ENCODE measurements at places on chromosomes 1 and 21.

GRCh38 chr21:15498455-15498854 is 231.3 kb upstream of the USP25 start:
- no peak for DNase-seq

DNA sequence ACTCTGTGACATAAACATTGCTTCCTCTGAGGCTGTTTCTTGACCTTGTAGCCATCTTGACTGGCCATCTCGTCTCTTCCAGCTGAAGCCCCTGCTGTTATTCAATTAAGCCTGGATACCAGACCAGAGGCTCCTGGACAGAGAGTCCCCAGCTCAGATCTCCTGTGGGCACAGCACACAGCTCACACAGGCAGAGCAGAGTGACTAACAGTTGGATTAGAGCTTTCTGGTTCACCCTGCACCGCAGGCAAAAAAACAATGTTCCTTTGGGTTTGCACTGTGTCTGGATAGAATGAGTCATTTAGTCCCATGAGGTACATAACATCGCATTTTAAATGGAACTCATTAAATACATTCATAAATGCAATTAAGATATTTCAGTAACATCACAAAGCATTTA is 33.4 kb upstream of the USH2A start:
- no peak for DNase-seq

GRCh38 chr21:17085707-17086106 is 427.1 kb upstream of the CXADR start:
- DNase-seq: no peak

DNA sequence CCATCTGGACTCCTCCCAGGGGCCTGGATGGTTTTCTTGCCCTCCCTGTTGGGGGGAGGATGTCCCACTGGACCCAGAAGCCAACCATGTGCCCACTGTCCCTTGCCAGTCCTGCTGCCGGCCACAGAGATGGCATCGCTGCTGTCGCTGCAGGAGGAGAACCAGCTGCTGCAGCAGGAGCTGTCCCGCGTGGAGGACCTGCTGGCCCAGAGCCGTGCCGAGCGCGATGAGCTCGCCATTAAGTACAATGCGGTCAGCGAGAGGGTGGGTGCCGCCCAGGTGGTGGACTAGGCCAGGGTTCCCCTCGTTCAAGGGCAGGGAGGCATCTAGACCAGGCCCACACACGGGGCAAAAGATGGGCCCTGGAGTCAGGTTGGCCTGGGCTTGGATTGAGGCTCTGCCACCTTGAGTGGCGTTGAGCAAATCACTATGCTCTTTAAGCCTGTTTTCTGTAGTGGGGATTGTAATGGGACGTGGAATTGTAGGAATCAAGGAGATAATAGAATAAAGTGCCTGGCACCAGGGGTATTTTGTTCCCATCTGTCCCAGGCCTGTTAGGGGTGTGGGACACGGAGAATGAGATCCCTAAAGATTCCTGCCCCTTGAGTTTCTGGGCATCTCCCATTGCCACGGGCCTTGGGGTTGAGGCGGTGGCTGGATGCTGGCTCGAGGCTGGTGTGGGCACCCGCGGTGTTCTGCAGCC is 2.6 kb downstream of the CROCC start:
- DNase-seq: no peak

DNA sequence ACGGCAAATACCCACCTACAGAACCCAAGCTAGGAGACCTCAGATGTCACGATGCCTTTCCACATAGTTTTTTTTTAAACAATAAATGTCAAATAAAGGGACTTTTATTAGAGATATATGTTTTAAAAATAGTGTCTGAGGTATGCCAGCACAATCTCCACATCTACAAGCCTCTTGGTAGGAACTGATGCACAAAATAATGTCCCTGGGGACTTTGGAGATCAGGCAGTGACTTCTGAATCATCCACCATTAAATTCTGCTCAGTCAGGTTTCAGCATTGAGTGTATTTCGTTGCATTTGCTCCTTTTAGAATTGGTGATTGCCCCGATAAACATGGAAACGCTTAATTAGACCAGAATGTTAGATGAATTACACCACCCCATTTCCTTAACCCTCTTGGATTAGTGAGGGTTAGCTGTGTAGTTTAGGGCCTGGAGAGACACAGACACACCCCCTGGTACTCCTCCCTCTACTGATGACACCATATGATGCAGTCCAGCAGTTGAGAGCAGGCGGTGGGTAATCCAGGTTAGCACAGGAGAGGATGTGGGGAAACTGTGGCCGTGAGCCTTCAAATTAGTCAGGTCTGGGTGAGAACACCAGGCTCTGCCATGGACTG is 33.6 kb downstream of the LGR6 start:
- DNase-seq: no peak

GRCh38 chr1:12011998-12012397 is 7.3 kb upstream of the MIIP start:
- no peak for DNase-seq

DNA sequence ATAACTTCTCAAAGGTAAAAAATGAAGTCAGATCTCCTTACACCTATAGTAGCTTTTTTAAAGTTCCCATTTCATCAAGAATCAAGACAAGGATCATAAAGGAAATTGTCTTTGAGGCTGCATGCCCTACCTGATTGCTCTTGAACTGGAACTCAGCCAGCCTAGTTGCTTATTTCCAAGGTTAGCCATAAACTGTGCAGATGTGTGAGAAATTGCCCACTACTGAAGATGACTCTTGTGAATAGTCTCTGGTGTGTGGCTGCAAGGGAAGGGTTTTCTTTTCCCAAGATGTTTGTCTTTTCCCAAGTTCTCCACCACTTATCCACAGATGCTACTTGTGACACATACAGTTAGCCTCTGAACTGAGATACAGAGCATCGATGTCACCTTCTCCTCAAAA is 81.7 kb upstream of the DUSP10 start:
- no peak for DNase-seq

DNA sequence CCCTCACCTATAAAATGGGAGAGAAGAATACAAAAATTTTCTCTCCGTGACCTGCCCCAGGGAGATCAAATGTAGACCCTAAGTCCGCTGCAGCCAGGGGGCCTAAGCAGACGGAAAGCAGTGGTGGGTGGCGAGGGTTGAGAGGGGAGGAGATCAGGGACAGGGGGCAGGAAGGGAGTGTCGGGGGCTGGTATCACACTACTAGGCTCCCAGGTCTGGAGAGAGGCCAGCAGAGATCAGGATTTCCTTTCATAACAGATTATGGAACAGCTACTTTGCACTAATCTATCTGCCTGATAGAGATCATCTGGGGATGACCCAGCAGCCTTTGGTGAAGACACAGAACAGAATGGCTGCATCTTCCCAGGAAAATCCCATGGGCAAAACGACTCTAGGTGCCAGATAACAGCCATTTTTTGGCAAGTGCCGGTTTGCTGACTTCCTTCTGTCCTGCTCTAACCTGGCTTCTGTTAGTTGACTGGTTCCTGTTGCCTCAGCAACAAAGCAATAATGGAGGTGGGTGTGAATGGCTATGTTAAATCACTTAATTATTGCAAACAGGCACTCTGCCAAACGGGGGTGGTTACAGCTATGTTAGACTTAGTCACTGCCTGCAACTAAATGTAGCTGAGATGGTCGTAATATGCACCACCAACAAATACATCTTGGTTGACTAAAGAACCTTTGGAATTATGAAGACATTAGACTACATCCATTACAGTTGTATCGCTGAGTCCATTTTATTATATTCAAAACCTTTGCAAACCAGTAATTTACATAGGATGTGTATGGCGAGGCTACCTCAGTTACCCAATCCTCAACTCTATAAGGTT is 30.0 kb upstream of the EPS8L3 start:
- no peak for DNase-seq

GRCh38 chr1:29730623-29731022 is 494.3 kb downstream of the PTPRU start:
- no peak for DNase-seq

- DNase-seq: no peak
Observed at GRCh38 chr1:2158272-2158671, 36.3 kb downstream of the FAAP20 start.

GRCh38 chr1:12625276-12625675 is 7.3 kb upstream of the DHRS3 start:
- no peak for DNase-seq

DNA sequence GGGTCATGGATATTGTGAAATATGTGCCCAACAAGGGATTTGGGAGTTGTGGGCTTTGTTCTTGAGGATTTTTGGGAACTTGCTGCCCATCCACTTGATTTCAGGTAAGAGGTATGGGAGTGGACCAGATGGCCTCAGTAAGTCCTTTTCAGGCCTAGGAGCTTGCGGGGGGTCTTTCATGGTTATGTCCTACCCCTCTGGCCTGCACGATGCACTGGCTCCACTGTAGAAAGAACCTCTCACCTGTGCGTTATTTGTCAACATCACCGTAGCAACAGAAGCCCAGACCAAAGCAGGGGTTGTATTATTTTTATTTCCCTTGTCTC is 8.6 kb downstream of the RIIAD1 start:
- DNase-seq: no peak

DNA sequence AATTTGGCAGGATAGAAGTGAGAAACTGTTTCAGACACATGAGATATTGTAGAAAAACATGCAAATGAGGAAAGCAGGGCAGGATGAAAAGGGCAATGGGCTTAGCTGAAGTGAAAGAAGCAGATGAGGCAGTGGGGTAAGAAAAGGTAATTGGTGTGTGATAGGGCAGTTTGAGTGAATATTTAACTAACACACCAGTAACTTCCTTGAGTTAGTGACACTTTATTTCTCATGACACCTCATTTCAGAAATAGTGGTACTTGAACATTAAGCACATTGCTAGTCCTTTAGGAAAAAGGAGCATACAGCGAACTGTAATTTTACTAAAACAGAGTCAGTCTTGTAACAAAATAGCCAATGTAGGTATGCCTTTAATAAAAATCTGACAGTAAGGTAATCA is 415.0 kb downstream of the DPYD start:
- no peak for DNase-seq

DNA sequence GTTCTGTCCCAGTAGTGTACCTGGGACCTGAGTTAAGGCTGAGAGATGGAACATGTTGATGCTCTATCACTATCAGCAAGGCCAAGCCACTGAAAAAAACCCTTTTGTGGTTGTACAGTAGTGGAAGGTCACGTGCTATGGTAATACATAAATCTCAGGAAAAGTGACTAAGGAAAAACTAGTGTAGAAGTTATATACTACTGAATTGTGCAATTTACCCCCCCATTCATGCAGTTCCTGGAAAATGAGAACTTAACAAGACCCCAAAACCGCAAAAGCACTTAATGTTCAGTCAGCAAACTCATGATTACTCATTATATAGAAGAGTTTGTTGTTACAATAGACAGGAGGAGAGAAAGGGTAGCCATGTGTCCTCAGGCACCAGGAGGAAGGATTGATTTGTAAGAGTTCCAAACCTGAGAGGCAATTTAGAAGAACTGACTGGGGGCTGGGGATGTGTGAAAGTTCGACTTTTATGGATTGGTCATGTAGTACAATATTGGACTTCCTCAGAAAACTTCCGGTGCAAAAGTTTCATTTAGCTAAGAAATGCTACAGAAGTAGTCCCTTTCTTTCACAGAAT is 91.6 kb downstream of the RGL1 start:
- DNase-seq: no peak

- no peak for DNase-seq
Observed at GRCh38 chr1:231108516-231109302, 53.1 kb upstream of the TRIM67 start.

- no peak for DNase-seq
Observed at GRCh38 chr1:187476671-187477070, 647.9 kb downstream of the PLA2G4A start.

GRCh38 chr1:114771992-114772391 is 8.5 kb downstream of the SIKE1 start:
- no peak for DNase-seq

- DNase-seq: no peak
Observed at GRCh38 chr1:33821291-33821690, 42.6 kb upstream of the HMGB4 start.

DNA sequence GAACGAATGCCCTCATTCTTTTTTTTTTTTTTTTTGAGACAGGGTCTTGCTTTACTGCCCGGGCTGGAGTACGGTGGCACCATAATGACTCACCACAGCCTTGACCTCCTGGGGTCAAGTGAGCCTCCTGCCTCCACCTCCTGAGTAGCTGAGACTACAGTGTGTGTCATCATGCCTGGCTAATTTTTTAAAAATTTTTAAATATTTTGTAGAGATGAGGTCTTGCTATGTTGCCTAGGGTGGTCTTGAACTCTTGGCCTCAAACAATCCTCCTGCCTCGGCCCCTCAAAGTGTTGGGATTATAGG is 69.4 kb downstream of the ALG14 start:
- no peak for DNase-seq

- no peak for DNase-seq
Observed at GRCh38 chr1:169604781-169605560, 18.7 kb upstream of the F5 start.

DNA sequence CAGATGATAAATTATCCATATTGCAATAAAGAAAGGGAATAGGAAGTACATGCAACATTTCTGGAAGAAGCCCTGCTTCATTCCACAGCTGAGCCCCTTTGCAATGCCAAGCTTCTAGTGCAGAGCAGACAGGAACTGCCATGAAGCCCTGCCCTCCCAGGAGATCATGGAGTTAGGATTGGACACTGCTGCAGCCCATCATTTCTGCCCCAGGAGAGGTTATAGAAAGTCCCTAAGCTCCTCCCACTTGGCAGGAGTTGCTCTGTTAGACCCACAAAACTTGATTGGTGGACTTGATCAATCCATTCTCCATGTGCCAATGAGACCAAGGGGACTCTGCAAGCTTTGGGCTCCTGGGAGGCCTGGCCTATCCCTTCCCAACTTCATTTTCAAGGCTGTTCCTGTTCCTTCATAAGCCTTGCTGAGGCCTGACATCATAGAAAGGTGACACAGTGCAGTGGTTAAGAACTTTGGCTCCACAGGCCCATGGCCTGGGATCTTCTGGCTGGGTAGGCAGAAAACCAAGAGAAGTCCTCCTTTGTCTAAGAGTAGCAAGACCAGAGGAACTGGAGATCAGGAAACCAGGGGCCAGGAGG is 1.3 kb upstream of the LAPTM5 start:
- DNase-seq: no peak

DNA sequence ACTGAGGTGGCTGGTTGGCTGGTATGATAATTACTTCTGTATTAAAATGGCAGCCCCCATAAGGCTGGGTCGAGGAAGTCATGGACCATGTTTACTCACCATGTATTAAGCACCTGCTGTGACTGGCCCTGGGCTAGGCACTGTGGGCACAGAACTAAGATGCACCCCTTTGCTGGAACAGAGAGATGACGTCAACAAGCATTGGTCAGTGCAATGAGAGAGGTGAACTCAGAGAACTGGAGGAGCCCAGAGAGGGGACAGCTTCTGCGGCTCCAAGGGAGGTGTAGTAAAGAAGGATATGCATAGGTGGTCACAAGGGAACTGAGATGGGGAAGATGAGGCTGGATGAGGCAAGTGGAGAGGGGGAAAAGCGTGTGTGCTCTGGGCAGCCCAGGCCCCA is 88.7 kb downstream of the KAZN start:
- no peak for DNase-seq

DNA sequence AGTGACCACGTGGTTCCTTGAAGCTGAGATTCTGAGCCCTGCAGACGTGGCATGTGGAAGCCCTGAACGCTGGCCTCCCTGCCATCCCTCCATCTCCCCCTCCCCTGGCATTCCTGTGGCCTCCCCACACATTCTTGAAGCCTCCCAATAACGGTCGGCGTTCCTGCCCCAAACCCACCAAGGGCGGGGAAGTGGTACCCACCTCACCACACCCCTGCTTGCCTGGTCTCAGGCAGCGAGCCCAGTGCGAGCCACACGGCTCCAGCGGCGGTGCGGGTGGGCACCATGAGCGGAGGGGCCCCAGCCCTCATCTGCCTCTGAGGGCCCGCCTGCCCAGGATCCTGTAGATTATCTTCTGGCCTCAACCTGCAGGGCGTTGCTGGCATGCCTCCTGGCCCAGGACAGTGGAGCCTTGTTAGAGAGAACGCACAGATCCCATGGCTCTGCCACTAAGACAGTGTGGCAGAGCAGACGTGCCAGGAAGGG is 20.6 kb upstream of the PRELP start:
- no peak for DNase-seq
